Stimulated activated CD8-positive, alpha-beta memory T cell treated with anti-CD3 and anti-CD28 coated beads, Interleukin-2, amount 100 ng/mL, for 48 hours (primary cell): ENCODE measurements at places on chromosomes 12 and 14.

GRCh38 chr12:132429946-132430643 is 59.9 kb upstream of the FBRSL1 start:
- DNase-seq: no peak

DNA sequence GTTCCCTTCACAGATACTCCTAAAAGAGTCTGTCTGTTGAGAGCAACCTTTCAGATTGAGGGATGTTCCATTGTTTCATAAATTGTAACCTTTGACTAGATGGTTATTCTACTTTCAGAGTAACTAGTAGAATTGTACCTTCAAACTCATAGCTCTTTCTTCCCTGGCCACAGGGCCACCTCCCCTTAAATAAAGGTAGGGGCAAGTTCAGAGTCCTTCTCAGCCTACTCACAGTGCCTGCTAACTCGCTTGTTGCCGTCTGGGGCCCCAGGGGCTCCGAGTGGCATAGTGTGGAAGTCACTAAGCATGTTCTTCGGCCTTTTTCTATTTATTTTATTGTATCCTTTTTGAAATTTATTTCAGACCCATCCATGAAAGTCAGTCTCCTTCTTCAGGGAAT is 250.4 kb downstream of the ALX1 start:
- no peak for DNase-seq

DNA sequence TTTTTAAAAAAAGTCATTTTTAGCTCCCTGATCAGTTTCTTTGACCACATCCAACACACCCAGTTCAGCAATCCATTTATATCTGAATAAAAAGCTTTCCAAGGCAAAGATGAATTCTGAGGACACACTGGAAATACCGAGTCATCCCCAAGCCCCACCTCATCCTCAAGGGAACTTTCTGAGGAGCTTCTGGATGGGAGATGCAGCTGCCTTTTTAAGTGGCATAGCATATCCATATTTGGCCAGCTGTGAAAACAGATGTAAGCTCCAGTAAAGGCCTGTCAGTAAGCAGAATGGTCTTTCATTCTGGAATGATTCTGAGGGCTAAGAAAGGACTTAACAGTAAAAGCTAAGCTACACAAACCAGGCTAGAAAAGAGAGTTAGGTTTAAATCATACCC is 18.4 kb downstream of the ZFYVE1 start:
- DNase-seq: no peak

- no peak for DNase-seq
Observed at GRCh38 chr14:64125270-64125669, 168.9 kb downstream of the ESR2 start.

DNA sequence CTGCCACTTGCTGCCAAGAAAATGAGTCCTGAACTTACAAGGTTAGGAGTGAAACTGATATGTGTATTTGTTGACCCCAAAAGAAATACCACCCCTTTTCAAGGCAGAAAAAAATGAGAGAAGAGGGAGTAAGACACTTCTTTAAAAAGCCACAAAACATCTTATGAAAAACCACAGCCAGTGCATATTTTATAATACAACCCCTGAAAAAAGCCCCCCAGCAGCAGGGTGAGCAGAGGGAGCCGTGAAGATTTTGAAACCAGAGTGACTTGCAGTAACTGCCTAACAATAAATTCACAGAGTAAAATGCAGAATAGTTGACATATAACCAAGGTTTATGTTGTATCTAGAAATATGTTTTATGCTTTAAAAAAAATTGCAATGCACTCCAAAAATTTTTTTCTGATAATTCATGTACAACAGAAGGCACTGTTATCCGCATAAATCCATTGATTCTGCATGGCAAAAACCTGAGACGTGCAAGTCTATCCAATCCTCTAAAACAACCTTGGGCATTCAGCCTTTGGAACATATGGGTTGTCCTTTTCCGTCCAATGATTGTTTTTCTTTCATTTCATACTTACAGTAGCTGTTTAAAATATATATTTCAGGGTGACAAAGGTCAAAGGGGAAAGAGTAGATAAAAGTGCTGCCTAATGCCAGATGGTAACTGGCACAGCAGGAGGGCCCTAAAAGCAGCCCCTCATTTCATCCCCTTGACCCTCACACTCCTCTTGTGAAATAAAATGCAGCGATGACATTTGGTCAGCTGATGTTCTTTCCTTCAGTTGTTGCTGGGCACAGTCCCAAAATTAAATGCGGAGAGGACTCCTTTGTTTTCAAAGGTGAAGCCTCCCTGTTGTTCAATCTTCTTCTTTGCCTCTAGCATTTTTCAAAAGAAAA is 65.3 kb downstream of the IPO8 start:
- no peak for DNase-seq

- no peak for DNase-seq
Observed at GRCh38 chr14:55301437-55302121, 30.4 kb downstream of the FBXO34 start.

GRCh38 chr12:110680032-110680431 is 8.9 kb downstream of the HVCN1 start:
- DNase-seq: no peak

DNA sequence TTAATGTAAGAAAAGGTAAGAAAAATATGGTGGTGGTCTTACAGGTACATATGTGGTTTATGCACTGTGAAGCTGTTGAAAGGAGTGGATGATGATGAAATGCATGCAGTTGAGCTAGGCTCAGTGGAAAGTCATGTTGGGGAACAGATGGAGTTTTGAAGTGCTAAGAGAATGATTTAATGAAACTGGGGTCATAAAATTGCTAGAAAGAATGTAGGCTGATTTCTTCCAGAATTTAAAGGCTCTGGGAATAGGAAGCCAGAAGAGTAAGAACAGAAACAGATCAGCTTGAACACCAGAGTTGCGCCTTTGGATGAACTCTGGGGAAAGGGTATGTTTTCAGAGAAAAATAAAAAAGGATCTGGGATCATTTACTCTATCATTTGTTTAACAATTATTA is 146.5 kb downstream of the MON2 start:
- DNase-seq: no peak

- no peak for DNase-seq
Observed at GRCh38 chr12:123696646-123697045, 15.5 kb upstream of the ATP6V0A2 start.
